Skin of body (tissue), 3 donors: ENCODE measurements at places on chromosomes 5 and 9. TPM values are rescaled to one million over a fixed set of nuclear protein-coding genes. Genes with fewer than 3 reads are reported as not detected.

GRCh38 chr5:149609640-149610219, 28.4 kb downstream of the ARHGEF37 start:
- DNase-seq = no peak

- DNase-seq = no peak
Measured at GRCh38 chr9:130138171-130138653, 34.0 kb upstream of the NCS1 start.

DNA sequence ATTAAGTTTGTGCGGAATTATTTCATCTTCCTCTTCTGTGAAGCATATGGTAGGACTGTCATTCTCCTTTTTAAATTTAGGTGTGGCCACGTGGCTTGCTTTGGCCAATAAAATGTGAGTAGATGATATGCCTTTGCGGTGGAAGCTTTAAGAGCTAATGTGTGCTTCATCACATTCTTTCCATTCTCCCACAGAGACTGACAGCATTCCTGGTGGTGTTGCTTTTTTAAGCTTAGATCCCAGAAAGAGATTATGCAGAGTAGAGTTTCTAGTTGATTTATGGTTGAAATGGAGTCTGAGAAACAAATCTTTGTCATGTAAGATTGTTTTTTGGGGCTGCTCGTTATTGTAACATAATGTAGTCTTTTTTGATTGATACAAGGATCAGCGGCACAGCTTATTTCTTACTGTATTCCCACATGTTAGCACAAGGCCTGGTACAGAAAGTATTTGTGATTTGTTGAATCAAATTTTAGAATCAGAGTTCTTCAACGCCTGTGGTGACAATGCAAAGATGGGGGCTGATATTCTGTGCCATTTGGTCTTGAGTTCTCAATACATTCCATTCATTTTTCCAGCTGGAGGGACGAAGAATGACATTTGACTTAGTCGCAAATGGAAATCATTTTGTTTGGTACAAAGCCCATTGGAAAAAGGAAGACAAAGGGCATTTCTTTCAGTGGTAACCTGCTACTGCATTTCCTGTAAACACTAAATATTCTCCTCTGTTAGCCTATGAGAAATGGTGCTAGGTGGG, 209.9 kb upstream of the VLDLR start:
- no peak for DNase-seq

GRCh38 chr5:5512543-5512942, 90.1 kb downstream of the ICE1 start:
- no peak for DNase-seq

DNA sequence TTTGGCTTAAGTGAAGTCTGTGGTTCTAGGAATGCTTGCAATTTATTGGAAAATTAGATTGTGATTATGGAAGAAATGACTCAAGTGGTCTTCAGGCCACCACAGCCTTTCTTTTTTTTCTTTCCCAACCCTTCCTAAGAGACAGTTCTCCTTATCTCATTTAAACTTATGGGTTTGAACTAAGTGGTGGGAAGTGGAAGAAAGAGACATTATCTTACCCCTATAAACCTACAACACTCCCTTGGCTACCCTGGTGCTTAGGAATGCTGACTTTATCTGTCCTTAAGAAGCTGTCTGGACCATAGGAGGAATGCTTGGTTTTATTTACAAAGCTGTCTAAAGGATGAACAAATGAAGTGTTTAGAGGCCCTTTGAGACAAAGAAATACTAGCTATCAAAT, 5.1 kb upstream of the ERAP1 start:
- no peak for DNase-seq

GRCh38 chr5:73654171-73654811, 28.3 kb downstream of the ARHGEF28 start:
- no peak for DNase-seq

GRCh38 chr5:97181856-97182545, 1.0 kb downstream of the RIOK2 start:
- no peak for DNase-seq

- no peak for DNase-seq
Measured at GRCh38 chr5:126888175-126888574, 111.2 kb downstream of the LMNB1 start.

- no peak for DNase-seq
Measured at GRCh38 chr9:113542006-113542405, 78.5 kb downstream of the RGS3 start.

PCDHB10 gene
- 1.8 TPM for total RNA-seq

ARHGEF37 gene
- total RNA-seq = 11.0 TPM
